Femur (tissue), 1 donor: ENCODE measurements at places on chromosomes 12 and 14.

GRCh38 chr12:121513464-121514183 is 67.2 kb downstream of the KDM2B start:
- DNase-seq, result no peak

- no peak for DNase-seq
Observed at GRCh38 chr12:76690921-76691700, 72.8 kb upstream of the ZDHHC17 start.

DNA sequence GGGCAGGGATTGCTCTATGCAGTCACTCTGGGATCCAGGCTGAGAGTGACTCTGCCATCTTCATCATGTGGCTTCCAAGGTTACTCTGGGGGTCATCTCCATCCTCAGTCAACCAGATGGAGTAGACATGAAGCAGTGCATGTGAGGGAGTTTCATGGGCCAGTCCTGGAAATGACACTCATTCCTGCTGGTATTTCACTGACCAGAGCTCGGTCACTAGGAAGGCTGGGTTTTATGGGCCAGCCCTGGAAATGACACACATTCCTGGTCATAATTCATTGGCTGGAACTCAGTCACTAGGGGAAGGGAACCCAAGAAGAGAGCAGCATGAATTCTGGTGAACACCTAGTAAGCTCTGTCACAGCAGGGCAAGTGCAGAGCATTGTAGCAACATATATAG is 144.7 kb downstream of the SMOC1 start:
- no peak for DNase-seq

GRCh38 chr14:53412819-53413675 is 259.9 kb upstream of the DDHD1 start:
- no peak for DNase-seq

GRCh38 chr12:29228474-29229157 is 79.5 kb downstream of the FAR2 start:
- DNase-seq, result no peak

- peak; percentile 76 for DNase-seq
Observed at GRCh38 chr12:109736552-109737108, 23.0 kb downstream of the FAM222A start.

GRCh38 chr12:32964981-32965585 is 68.5 kb upstream of the PKP2 start:
- no peak for DNase-seq

DNA sequence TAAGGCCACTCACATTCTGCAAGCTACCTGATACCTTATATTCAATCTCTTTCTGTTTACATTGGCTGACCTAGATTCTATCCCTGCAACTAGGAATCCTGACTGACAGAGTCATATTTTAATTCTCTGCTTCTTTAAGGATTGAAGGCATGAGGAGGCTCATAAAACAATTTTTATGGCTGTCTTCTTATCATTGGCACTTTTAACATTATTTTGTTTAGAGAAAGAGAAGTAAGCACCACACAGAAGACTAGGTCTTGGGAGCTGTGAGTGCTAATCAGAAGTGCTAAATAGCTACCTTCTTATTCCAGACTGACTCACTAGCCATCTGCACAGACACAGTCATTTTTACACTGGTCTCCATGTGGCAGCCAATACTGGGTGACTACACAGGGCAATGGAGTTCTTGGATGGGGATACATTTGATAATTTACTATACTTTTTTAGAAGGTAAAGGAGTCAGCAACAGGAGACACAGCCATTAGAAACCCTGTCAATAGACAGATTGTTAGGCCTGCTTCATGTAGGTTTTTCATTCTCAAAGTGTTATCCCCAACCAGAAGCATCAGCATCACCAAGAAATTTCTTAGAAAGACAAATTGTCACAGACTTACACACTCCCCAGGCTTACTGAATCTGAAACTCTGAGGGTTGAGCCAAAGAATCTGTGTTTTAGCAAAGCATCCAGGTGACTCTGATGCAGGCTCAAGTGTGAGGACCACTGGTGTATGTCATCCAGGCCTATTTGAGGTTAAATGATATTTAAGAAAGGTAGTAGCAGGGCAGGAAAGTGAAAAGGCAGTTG is 214.1 kb downstream of the DUSP6 start:
- DNase-seq, result no peak

GRCh38 chr12:12408265-12408690 is 51.4 kb downstream of the BORCS5 start:
- DNase-seq, result no peak

- no peak for DNase-seq
Observed at GRCh38 chr14:24576182-24576581, at the start of gene CTSG. Gene CTSG (minus strand): TSS chr14:24576250. CDS start chr14:24576223, 27 bp downstream.

DNA sequence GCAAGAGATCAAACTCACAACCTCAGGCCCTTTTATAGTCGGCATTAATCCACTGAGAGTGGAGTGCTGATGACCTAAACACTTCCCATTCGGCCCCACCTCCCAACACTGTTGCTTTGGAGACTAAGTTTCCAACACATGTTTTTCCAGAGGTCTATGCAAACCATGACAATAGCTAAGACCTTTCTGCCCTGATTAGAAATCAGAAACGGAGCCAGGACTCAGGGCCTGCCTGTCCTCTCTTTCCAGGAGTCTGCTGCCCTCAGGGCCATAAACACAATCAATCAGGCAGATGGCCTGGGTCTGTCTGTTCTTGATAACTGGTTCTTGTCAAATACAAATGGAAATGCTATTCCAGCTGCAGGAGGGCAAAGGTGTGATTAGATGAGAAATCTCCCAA is 97.2 kb upstream of the PSMC1 start:
- DNase-seq, result no peak

- no peak for DNase-seq
Observed at GRCh38 chr12:118398940-118399339, 22.6 kb downstream of the SUDS3 start.

GRCh38 chr12:5988088-5988487 is 43.0 kb upstream of the ANO2 start:
- no peak for DNase-seq

- DNase-seq, result no peak
Observed at GRCh38 chr14:102982852-102983470, 60.5 kb downstream of the AMN start.

DNA sequence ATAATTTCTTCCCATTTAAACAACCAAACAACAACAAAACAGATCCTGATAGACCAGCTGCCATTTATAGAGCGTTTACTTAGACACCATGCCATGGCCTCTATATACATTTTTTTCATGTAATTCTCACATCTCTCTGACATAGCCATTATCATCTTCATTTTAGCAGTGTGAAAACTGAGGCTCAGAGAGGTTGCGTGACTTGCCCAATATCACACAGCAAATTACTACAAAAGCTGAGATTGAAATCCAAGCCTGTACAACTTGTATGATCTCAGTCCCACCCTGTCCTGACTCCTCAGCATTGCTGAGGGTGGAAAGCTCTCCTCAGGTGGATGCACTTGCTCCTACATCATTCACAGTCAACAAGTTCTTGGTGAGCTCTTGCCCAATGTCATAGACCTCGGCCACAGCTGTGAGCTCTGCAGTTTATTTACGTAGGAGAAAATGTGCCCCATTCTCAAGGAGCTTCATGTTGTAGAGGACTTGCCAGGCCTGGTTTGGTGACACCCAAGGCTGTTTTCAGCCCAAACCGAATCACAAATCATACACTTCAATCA is 55.5 kb downstream of the CRACR2A start:
- DNase-seq, result no peak

DNA sequence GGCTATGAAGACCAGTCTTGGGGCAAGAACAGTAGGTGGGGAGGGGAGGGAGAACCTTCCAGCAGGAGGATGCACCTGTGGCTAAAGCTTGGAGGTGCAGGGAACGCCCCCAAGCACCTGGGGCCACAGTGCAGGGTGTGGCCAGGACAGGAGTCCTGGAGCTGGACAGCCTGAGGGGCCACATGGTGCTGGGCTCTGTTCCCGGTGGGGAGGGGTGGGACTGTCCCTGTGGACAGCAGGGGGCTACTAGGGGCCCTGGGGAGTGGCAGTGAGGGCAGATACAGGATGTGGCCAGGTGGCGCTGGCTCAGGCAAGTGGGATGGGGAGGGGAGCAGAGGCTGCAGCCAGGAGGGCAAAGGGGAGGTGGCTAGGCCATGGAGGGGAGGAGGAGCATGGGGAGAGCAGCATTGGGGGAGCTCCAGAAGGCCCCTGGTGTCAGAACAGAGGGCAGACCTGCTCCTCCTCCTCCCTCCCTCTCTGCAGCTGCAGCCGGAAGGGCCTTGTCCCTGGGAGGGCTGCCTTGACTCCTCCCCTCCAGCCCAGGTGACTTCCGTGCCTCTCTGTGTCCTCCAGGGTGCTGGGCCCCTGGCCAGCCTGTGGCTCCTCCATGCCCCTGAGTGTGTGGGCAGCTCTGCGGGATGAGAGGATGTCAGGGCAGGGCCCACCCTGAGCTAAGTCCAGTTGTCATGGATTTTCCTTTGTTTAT is 68.4 kb upstream of the DLK1 start:
- no peak for DNase-seq

- DNase-seq, result no peak
Observed at GRCh38 chr14:92985521-92985920, 62.6 kb downstream of the CHGA start.

GRCh38 chr14:99009871-99010270 is 262.1 kb downstream of the BCL11B start:
- no peak for DNase-seq

GRCh38 chr12:59570145-59570544 is 25.7 kb upstream of the SLC16A7 start:
- DNase-seq, result no peak

- no peak for DNase-seq
Observed at GRCh38 chr12:88921434-88921833, 341.2 kb upstream of the KITLG start.

DNA sequence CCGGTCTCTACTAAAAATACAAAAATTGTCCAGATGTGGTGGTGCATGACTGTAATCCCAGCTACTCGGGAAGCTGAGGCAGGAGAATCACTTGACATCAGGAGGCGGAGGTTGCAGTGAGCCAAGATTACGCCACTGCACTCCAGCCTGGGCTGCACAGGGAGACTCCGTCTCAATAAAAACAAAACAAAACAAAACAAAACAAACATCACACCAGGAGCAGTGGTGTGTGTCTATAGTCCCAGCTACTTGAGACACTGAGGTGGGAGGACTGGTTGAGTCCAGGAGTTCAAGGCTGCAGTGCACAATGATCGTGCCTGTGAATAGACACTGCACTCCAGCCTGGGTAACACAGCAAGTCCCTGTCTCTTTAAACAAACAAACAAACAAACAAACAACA is 89.5 kb upstream of the HECTD1 start:
- no peak for DNase-seq

DNA sequence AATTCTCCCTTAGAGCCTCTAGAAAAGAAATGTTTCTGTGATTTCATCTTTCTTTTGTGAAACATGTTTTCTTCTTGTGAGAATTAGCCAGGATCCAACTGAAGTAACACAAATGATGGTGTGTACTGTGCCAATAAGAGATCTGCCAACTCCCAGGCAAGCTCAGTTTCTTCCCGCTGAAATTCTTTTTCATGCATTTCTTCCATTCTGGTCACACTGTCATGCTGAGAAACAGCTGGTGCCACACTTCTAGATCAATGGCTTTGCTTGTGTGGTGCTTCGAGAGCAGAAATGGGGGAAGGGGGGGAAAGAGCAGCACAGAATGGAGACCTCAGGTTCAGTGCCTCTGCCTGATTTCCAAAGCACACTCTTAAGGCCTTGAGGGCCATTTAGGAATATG is 41.4 kb upstream of the FGF6 start:
- no peak for DNase-seq

DNA sequence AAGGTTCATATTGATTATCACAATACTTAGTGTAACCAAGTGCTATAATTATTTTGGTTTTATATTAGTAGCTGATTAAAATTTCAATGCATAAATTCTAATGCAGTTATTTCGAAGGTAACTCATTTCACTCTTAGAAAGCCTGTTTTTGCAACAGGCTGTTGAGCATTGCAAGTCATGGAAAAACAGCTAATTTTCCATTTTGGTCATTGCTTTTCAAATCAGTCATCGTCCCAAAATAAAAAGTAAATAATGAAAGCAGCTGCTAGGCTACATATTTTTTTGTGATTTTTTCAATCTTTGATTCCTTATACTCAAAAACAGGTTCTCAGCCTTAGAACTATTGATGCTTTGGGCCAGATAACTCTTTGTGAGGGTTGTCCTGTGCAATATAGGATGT is 22.9 kb downstream of the VEZT start:
- no peak for DNase-seq

DNA sequence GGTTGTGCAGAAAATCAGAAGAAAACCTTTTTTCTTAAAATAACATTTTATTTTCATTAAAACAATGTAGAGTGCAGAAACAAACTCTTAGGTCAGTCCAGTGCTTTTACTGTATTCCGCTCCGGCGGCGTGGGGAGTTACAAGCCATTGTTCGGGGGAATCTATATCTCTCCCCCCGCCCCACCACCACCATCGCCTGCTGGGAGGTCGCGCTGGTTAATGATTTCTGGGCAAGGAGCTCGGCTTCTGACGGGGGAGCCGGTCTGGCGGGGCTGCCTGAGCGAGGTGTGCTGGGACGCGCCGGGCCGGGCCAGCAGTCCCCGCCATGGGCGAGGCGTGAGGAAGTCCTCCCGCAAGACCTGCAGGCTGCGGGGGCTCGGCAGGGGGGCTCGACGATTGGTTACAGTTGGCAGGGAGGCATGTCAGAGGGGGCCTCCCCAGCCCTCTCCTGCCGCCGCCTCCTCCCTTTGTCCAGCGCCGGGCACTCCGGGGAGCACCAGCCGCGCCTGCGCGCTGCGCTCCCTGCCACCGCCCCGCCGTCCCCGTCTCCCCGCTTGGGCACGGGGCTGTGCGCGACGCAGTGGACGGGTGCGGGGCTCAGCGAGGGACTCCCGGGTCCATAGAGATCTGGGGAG is 1.0 kb upstream of the DUSP6 start:
- DNase-seq, result peak; percentile 83
